ENCODE measurements at places on chromosomes 4 and X. TPM values are rescaled to one million over a fixed set of nuclear protein-coding genes. Genes with fewer than 3 reads are reported as not detected.

RBM47 gene
- total RNA-seq: 12.5 TPM

PPP4R3C gene
- total RNA-seq: not detected

GIMD1 gene
- not detected for total RNA-seq

SPACA5 gene
- not detected for total RNA-seq

TSPAN7 gene
- 30.5 TPM for total RNA-seq

PLCXD1 gene
- 5.6 TPM for total RNA-seq

XAGE1A gene
- not detected for total RNA-seq

FRMD7 gene
- 0.69 TPM for total RNA-seq

- DNase-seq: peak; percentile 81
Measured at GRCh38 chr4:140641789-140642439, 73.2 kb upstream of the UCP1 start.

- DNase-seq: no peak
Measured at GRCh38 chr4:41145571-41146078, 68.7 kb downstream of the APBB2 start.

DNA sequence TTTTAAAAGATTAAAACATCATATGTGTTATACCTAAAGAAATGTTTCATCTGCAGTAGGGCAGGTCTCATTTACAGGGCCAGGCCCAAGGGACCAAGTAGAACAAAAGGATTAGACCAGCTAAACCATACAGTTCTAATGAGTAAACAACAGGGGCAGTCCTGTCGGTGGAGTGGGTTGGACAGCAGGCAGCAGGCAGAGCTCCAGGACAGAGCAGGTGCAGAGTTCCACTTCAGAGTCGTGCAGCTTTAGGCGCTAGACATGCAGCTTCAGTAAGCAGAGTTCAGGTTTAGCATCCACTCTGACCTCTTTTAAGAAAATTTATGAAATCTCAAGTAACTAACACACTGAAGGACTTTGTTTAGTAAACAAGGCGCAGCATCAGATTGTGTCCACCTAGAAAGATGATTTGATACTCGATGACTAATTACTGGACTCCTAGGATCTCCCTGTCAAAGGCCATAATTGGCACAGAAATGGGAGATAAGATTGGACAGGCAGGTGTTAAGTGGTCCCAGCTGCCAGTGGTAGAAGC is 487.7 kb upstream of the INTU start:
- no peak for DNase-seq

DNA sequence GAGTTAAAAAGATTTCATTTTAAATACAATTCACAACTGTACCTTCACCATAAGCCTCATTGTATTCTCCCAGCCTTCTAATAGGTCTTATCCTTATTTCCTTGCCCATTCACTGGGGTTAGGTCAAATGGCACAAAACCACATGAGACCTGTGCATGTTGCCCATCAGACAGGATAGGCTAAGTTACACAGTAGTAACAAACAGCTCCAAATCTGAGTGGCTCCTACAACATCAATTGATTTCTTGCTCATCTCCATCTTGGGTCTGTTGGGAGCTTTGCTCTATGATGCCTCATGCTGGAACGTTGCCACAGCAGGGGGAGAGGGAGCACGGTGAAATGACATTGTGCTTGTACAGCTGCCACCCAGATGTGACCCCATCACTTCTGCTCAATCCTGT is 70.6 kb downstream of the DHX15 start:
- DNase-seq: no peak

- DNase-seq: no peak
Measured at GRCh38 chr4:94889523-94889922, 131.8 kb downstream of the BMPR1B start.

- no peak for DNase-seq
Measured at GRCh38 chrX:109793191-109793590, 60.1 kb upstream of the ACSL4 start.

DNA sequence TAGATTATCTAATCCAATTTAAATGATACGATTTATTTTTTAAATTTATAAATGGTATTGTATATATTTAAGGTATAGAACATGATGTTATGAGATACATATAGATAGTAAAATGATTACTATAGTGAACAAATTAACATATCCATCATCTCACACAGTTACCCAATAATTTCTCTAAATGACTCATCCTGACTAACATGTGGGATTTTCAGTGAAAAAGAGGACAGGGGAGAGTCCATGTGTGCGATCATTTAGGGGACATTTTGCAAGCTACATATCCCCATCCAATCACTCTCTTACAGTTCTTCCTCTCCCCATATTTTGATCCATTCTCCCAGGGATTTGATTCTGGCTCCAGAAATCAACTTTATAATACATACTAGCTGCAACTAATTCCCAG is 88.2 kb downstream of the ABCB7 start:
- no peak for DNase-seq

GRCh38 chr4:499567-499966 is 557 bp downstream of the PIGG start:
- no peak for DNase-seq

DNA sequence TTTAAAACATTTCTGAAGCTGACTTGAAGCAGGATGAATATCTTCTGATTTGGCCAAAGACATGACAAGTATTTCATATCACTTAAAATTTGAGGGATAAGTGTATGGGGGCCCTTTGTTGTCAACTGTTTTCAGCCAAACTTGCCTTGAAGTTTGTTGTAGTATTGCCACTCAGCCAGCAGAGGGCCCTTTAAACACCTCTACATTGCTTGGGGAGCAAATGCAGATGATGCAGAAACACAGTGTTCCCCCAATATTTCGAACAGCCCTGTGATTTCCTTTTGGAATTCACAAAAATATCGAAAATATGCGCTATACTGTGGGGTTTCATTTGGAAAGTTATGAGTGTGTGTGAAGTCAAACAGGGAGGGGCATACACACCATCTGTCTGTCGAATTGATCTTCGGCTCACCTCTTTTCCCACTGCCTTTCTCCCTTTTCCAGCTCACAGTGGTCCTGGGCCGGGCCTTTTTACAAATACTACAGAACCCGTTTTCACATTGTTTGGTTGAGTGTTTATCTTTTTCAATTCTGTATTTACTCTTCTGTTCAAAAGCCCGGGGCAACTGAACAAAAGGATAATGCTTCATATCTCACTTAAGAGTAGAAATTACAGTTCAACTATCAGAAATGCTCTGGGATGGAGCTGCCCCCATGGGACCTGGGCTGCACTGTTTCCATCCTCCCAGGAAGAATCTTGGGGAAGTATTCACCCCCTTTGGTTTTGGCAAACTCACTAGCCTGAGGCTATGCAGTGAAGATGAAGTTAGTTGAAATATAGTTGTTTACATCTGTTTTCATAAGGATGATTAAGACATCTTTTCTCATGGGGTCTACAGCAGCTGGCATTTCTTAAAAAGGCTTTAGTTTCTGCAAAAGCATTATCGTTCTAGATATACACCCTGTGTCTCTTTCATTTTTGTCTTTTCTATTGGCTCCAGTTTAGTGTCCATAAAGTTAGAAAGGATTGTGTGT is 137.6 kb downstream of the EGF start:
- no peak for DNase-seq

DNA sequence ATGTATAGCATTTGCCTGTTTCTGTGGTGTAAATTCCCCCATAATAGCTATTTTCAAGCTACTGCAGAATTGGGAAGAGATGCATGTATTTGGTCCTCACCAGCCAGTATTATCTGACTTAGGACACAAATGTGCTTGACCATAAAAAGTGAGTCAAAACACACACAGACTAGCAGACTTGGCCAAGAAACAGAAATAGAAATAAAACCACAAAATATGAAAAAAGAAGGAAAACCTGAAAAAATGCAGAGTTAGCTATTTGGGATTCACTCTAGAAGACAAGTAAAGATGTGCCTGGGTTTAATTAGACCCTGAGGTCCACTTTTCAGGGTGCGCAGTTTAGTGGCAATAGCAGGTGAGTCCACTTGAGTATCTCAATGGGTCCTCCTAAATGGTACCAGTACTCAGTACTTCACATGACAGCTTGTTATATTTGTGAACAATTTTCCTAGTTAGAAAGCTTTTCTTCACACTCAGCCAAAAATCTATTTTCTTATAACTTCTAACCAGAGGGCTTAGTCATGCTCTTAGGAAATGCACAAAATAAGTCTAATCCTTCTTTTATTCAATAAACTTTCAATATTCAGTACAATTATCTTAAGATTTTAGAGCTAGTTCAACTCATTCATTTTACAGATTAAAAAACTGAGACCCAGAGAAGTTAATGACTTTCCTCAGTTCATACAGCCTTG is 108.7 kb upstream of the JADE1 start:
- DNase-seq: no peak

DNA sequence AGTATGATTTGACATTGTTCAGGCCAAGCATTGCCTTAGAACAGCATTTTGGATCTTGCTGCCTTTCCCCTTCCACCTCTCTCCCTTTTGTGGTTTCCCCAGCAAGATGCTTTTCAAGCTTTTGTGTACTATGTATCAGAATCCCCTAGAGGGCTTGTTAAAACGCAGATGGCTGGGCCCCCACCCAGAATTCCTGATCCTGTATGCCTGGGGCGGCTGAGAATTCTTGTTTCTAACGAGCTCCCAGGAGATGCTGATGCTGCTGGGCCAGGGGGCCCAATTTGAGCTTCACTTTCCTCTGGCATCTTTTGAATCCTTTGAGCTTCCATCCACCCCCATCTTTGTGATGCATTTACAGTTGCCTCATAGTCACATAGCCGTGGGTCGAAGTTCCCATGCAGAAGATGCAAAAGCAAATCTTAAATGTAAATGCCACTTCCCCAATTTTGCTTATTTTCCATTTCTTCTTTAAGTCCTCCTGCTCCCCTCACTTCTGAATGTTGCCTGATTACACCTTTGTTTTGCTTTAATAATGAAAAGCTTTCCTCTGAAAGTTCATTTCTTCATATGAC is 18.5 kb downstream of the HCCS start:
- DNase-seq: no peak

GRCh38 chrX:10288373-10288975 is 131.7 kb downstream of the CLCN4 start:
- DNase-seq: no peak

DNA sequence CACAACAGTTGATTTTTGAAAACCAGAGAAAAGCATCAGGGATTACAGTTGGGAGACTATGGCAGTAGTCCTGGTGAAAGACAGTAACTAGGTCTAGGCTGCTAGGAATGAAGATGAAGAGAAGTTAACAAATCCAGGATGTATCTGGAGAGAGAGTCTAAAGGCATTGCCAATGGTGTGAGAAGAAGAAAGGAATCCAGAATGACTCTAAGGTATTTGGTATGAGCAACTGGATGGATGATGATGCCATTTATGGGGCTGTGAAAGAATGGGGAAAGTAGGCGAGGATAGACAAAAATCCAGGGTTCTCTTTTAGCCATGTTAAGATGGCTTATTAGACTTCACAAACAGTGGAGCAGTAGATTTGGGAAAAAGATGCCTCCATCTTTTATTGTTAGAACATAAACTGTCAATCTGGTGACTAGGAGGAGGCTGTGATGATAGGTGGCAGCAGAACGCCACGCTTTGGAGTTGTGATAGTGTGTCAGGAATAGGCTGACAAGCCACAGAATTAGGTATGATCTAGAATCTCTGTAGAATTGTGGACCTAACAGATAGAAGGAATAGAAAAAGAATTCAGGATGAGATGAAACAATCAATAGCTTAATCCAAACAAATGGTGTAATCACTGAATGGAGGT is 27.3 kb upstream of the JADE1 start:
- no peak for DNase-seq

DNA sequence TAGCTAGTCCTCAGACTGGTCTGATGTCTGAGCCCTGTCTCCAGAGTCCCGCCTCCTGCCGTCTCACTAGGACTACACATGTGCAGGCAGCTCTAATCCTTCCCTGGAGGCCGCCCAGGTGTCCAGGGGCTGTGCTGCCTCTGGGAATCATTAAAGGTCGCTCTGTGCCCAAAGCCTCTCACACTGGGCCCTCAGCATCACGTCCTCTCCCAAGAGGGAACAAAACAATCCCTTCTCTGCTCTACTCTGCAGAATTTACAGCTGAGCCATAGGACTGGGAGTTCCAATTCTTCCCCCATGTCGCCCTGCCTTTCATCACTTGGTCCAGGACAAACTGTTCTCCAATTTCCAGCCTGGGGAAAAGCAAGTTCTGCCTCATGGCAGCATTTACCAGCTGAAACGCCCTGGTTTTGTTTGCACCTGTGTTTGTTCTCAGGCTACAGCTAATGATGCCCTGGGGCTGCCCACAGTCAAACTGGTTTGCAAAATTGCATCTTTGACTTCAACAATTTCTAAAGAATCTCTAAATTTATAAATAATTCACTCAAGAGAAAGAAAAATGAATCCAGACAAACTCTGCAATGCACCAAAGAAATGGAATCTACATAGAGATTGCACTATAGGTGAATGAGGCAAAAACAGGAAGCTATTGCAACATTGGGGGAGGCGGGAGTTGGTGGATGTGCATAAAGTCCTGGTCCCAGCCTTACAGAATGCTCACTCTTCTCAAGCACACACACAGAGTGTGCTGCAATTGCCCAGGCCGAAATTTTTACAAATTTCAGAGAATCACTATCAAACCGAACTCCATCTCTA is 7.2 kb upstream of the MRFAP1 start:
- DNase-seq: peak; percentile 46

DNA sequence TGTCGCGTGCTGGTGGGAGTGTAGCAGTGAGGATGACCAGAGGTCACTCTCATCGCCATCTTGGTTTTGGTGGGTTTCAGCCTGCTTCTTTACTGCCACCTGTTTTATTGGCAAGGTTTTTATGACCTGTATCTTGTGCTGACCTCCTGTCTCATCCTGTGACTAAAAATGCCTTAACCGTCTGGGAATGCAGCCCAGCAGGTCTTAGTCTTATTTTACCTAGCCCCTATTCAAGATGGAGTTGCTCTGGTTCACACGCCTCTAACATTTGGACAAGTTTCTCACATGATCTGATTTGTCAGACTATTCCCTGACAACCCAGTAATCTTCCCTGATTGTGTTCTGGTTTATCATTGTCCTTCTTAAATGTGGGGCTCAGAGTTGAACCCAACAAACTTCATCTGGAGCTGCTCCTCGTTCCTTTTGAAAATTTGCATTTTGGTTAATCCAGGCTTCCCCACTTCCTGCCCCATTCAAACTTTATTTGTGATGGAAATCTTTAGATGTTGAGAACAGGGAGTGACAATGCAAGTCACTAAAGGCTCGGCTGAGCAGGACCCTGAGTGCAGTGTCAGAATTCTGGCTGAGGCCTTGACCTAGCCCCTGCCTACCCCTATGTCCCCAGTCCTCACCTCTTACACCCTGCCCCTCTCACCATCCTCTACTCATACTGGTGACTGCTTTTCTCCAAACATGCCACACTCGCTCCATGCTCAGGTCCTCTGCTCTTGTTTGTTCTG is 226.8 kb downstream of the STIM2 start:
- no peak for DNase-seq

- no peak for DNase-seq
Measured at GRCh38 chr4:149158817-149159216, 656.8 kb downstream of the IQCM start.

DNA sequence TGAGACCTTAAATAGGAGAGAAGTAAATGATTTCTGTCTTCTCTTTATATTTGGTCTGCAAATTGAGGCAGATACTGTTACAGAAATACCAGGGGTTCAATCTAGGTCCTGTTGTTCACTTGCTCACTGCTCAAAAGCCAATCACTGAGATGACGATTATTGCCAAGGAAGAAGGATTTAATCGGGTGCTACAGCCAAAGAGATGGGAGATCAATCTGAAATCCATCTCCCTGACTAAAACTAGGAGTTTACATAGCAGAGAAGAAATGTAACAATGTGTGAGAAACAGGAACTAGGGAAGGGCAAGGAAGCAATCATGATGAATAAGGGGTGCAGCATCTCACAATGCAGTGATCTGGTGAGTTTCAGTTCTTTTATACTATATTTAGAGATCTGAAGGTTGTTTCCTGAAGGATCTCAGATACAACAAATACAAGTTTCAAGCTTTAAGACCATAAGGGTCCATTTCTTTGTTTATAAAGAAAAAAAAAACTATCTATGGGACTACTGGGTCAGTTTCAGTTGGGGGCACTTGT is 117.9 kb upstream of the FAM9B start:
- DNase-seq: no peak
